COLO829 (cell line): ENCODE measurements at places on chromosomes 6 and 20.

- DNase-seq = no peak
Measured at GRCh38 chr6:130743175-130743574, 84.0 kb upstream of the SMLR1 start.

DNA sequence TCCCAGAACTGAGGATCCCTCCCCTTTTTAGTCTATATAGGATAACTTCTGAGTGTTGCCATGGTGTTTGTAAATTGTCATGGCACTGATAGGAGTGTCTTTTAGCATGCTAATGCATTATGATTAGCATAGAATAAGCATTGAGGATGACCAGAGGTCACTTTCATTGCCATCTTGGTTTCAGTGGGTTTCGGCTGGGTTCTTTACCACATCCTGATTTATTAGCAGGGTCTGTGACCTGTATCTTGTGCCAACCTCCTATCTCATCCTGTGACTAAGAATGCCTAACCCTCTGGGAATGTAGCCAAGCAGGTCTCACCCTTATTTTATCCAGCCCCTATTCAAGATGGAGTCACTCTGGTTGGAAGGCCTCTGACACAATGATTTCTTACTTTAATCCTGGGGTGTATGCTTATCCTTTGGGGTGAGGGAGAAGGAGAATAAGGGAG is 19.6 kb downstream of the WFDC2 start:
- no peak for DNase-seq

GRCh38 chr6:134640229-134640628 is 309.7 kb downstream of the ALDH8A1 start:
- DNase-seq = no peak

GRCh38 chr6:87333591-87334181 is 4.6 kb upstream of the GJB7 start:
- DNase-seq = no peak

- no peak for DNase-seq
Measured at GRCh38 chr6:81026041-81026553, 726.4 kb downstream of the TENT5A start.

GRCh38 chr6:107674995-107675738 is 148.9 kb downstream of the SCML4 start:
- DNase-seq = peak; percentile 82

- DNase-seq = no peak
Measured at GRCh38 chr20:47984437-47984836, 199.2 kb upstream of the SULF2 start.

DNA sequence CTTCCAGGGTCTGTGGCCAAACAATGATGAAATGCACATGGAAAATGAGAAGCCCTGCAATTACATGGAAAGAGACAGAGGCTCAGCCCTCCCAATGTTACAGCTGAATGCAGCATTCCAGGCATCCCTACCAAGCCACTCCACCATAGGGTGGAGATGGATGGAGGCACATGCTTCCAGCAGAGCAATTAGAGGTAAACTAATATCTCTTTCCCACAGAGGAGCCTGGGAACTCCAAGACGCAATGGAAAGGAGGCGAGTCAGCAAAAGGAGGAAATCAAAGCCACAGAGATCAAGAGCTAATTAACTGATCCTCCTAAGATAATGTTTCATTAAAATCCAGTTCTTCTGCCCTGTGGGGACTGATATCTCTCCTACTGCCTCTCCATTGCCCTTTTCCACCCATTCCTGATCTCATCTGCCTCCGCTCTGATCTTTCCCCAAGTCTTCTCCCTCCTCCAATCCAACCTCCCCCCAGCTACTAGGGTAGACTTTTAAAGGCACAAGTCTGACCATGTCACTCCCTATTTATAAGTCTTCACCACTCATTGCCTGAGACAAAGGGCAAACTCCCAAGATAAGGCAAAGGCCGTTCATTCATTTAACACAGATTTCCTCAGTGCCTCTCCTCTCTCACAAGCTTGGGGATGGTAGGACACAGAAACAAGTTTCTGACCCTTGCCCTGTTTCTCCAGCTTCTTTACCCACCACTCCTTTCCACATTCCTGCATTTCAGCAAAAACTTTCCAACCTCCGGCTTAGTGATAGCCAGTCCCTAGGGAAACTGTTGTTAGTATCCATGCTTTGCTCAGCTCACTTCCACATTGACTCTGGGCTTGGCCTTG is 14.3 kb upstream of the KCNB1 start:
- no peak for DNase-seq

DNA sequence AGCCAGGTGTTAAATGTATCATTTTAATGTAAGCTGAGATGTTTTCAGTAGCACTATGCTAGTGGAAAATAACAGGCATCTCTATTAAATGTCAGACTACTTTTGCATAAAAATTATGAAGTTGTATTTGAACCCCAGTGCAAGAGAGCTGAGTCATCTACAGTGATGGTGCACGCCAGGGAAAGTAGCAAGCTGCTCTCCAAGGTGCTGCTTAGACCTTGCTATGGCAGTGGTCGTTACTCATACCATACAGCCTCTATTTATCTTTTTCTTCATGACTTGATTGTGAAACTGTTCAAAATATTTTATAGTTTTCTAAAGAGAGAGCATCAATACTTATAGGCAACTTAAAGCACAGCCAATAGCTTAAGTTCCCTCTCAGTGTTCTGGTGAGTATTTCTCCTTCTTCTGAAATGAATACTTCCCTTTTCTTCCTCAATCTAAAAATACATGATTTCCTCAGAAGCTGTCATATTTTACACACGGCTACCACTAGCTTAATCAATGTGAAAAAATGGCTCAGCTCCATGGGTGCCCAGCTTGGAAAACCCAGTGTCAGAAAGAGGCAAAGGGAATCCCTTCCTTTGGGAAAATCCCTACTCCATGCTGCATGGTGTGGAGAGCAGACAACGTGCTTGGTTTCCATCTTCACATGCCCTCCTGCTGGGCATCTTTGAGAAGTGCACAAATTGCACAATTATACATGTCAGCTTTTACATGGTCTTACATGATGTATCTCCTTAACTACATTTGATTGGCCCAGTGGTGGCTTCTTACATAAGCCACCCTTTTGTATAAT is 105.6 kb downstream of the ELOVL4 start:
- DNase-seq = no peak

GRCh38 chr6:24445704-24446103 is 43.0 kb downstream of the MRS2 start:
- no peak for DNase-seq

DNA sequence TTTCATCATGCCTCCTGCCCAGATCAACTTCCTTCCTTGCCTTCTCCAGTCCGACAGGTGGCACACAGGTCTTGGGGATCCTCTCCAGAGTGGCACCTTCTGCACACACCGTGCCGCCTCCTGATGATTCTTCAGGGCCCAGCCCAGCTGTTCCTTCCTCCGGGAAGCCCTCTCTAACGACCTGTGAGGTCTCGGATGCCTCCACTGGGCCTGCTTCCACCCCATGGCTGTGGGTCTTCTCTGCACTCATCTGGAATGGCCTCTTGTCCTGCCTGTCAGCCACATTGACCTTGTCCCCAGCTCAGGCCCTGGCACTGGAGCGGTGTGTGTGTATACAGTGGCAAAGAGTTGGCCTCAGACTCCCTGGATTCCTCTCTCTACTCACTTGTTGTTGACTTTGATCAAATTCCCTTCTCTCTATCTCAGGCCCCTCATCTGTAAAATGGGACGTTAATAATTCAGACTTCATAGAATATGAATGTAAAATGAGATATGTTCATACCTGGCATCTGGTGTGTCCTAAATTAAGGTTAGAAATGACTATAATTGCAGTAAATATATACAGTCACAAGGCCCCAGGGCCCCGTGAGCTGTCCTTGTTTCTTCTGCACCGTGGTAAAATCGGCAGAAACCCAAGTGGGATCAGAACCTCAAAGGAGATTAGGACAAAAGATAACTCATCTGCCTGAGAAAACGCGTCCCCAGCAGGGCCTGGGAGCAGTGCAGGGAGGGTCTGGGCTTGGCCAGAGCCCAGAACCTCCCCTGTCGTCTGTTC is 1.5 kb downstream of the FAM210B start:
- peak; percentile 50 for DNase-seq

- DNase-seq = no peak
Measured at GRCh38 chr6:79536585-79536953, 661 bp downstream of the LCA5 start.

DNA sequence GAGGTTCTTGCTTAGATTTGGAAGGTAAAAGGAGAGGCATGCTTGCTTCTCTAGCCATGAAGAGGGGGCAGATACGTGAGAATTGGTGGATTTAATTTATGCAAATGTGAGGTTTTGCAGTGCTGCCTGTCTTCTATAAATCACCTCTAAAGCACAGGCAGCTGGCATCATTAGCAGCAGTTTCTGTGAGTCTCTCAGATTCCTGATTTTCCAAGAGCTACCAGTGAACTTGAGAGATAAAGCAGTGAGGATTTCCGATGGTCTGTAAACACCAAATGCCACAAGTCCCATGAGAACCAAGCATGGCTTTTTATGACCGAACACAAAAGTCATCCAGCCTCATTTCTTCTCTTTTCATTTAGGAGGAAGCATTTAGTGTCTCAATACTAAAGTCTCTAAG is 3.2 kb upstream of the SIRPB2 start:
- no peak for DNase-seq

DNA sequence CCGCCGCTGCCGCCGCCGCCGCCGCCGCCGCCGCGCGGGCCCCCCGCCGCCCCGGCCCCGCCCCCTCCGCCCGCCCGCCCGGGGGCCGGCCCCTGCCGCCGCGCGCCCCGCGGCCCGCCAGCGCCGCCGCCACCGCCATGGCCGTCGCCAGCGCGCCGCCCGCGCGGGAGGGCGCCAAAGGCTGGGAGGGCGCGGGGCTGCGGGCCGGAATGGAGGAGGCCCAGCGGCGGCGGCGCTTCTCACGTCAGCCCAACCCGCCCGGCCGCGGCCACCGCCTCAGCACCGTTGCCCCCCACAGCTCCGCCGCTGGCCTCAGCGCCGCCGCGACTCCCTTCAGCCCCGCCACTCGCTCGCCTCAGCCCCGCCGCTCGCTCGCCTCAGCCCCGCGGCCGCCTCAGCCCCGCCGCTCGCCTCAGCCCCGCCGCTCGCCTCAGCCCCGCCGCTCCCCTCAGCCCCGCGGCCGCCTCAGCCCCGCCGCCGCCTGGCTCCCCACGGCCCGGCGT is 258 bp downstream of the PHF10 start:
- DNase-seq = no peak

GRCh38 chr20:44104798-44105517 is 82.0 kb downstream of the JPH2 start:
- DNase-seq = no peak

GRCh38 chr6:135686784-135687301 is 164.7 kb upstream of the PDE7B start:
- DNase-seq = no peak

GRCh38 chr6:121755485-121755884 is 320.0 kb downstream of the GJA1 start:
- DNase-seq = no peak

DNA sequence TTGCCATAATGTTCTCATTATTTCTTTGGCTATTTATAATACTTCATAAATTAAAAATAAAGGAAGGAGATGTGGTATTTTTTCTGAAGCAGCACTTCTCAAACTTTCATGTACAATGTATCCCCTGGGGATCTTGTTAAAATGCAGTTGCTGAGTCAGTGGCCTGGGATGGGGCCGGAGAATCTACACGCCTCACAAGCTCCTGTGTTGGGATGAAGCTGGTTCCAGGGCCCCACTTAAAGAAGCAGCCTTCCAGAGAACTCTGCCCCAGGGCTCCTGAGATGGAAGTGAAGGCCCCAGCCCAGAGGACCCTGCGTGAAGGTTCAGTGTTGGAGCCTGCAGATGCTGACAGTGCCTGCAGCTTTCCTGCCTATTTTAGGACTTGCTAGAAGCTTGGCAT is 40.1 kb upstream of the SLC23A2 start:
- peak; percentile 66 for DNase-seq

GRCh38 chr6:72624557-72625160 is 2.8 kb downstream of the KCNQ5 start:
- no peak for DNase-seq

DNA sequence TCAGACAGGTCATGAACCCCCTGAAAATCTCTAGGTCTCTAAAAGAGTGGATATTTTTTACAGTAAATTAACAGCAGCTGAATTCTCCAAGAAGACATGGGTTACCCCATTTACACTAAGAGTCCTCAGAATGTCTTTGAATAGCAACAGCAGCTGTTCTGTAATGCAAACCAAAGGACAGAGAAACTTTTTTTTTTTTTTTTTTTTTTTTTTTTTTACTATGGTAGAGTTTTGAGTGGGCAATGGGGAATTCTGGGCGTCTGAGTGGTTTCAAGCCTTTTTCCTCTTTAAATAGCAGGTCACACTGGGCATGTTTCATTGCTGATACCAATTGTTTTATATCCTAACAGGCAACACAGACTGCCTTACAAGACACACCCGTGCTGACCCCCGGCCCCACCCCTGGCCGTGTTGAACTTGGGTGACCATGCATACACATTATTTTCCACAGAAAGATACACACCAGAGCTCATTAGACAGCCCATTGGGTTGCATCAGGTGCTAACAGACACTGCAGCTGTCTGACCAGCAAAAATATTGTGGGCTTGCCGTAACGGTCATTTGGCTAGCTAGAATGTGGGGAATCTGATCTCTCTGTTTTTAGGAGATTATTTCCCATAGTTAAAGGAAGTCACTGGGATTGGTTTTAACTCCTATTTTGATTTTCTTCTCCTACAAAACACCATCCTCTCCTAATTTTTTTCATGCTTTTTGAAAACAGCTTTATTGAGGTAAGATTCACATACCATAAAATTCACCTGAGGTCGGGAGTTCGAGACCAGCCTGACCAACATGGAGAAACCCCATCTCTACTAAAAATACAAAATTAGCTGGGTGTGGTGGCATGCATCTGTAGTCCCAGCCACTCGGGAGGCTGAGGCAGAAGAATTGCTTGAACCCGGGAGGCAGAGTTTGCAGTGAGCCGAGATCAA is 26.7 kb upstream of the IRF4 start:
- no peak for DNase-seq

- DNase-seq = no peak
Measured at GRCh38 chr6:22643780-22644179, 74.4 kb downstream of the HDGFL1 start.

GRCh38 chr6:45922728-45923351 is 92.8 kb downstream of the CLIC5 start:
- DNase-seq = peak; percentile 68

GRCh38 chr20:58330687-58331086 is 21.2 kb downstream of the RAB22A start:
- DNase-seq = no peak

- DNase-seq = no peak
Measured at GRCh38 chr6:111727041-111727440, 121.4 kb upstream of the TRAF3IP2 start.

GRCh38 chr6:63806573-63806913 is 170.9 kb downstream of the PHF3 start:
- DNase-seq = no peak

GRCh38 chr6:147507162-147508041 is 1.1 kb upstream of the SAMD5 start:
- DNase-seq = no peak

DNA sequence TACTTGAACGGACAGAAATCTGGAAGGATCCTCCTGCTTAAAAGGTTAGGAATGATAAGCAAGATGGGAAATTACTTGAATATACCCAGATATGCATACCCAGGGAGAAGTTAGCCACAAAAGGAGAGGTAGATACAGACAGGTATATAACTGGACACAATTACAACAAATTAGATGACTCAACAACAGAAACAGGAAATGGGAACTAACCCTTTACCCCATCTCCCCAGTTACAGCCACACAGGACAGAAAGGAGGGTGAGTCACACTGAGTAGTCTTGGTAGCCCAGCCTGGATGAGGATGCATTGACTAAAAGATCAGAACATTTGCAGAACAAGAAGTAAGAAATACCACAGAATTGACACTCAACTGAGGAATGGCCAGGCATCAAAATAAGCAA is 61.2 kb downstream of the C6orf52 start:
- peak; percentile 41 for DNase-seq
